ENCODE measurements at places on chromosomes 11 and 22.
A peak's percentile ranks its signal among the peaks of the same experiment; 100 is the strongest.

DNA sequence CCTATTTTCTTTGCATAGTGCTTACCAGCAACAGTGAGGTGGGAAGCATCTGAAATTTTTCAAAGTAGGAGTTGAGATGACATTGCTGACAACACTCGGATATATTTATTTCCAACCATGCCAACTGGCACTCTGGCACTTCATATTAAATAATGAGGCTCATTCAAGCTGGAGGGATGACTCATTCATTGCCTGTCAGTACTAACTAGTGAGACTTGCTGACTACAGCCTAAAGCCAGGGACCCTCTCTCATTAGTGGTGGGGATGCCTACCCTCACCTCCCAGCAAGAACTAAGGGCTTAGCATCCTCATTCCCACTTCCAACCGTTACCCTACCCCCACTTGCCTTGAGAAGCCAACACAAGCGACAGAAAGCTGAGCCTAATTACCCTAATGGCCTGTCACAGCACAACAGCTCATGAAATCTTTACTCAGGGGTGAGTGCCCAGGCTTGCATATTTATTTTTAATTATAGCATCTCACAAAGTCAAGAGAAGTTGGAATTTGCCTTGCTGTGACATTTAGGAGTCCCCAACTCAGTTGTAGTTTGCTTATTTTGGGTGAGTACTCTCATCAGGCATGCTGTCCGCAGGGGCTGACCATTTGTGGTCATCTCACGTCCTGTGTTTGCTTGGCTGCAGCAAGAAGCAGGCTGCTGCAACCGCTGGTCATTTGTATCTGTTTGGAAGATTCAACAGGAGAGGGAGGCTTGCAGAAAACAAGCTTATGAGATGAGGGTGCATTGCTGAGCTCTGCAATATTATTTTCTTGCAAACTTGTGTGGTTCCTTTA lies 181.6 kb upstream of the POU2AF2 start:
- DNase-seq = no peak

DNA sequence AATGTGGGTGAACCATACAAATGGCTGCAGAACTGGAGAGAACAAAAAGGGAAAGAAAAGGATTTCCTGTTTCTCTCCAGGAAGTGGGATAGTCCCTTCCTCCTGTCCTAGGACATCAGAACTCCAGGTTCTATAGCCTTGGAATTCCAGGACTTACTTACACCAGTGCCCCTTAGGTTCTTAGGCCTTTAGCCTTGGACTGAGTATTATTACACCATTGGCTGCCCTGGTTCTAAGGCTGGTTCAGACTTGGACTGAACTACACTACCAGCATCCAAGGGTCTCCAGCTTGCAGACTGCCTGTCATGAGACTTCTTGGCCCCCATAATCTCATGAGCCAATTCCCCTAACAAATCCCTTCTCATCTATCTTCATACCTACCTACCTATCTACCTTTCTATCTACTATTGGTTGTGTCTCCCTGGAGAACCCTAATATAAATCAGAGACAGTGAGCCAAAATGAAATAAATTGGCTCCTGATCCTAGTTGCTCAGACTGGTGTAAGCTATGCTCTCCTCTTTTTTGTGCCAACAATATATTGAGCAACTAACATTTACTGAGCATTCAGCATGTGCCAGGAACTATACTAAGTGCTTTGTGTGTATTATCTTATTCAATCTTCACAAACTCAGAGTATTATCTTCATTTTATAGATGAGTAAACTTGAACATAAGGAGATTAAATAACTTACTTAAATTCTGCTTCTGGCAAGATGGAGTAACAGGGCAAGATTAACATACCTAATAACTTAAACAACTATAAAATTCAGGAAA lies 303.7 kb downstream of the TTC28 start:
- DNase-seq = no peak

GRCh38 chr22:49324527-49325491 lies 502.9 kb downstream of the BRD1 start:
- no peak for DNase-seq

- no peak for DNase-seq
Measured at GRCh38 chr22:23526596-23527316, 53.3 kb downstream of the IGLL1 start.

DNA sequence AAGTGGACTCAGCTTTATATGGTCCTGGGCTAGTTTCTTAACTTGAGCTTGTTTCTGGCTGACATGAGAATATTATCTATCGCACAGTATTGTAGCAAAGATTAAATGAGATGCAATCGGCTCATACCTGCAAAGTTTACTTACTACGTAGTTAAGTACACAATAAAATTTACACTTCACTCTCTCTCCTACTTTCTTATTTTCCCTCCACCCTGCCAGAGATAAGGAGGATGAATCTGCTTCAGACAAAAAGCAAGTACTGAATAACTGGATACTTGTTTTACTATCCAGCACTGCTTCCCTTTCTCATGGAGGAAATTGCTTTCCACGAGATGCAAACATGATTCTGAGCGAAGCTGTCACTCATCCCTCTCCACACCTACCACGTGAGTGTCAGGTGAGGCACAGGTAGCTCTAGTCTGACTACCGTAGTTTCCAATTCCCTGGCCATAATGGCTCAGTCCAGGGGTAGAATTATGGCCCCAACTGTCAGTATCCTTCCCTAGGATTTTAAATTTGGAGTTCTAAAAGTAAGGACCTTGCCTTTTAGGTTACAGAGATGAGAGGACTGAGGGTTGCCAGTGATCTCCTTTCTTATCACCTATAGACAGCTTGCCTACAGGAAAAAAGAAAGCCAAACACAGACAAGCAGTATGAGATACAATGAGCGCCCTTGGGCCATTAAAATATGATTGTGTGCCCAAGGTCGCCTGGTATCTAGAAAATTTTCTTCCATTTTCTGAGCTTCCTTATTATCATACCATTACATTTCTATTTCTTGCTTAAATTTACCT lies 39.8 kb downstream of the GAB2 start:
- DNase-seq = no peak

- no peak for DNase-seq
Measured at GRCh38 chr11:83502041-83502440, 215.9 kb upstream of the CCDC90B start.

DNA sequence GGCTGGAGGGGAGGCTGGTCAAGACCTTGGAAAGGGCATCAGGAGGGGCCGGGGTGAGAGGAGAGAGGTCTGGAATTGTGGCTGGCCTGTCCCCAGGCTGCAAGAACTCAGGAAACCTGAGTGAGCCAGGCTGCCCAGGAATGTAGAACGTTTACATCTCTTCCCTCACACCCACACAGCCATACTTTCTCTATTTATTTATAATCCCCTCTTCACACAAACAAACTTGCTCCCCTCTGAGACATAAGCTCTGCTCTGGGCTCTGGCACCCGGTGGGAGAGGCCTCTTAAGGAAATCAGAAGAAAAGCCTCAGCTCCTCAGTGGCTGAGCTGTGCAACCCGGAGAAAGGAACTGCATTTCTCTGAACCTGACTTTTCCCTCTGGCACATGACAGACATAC lies 5.5 kb downstream of the CHRDL2 start:
- DNase-seq = no peak

GRCh38 chr11:66904561-66904960 lies 47.7 kb downstream of the LRFN4 start:
- no peak for DNase-seq

DNA sequence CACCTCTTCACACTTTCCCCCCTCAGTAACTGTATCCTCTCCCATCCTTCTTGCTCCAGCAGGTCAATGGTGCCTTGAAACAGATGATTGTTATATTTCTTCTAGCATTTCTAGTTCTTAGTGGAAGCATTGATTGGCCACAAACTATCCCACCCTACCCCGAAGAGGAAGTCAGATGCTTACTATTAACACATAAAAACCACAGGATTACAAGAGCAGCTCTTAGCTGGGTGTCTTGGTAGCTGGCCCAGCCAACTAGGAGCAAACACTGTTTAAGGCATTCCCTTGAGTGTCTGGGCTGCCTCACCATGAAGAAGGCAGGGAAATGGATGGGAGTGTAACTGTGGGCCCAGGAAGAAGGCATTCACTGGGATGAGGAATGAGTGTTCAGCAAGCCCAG lies 176.6 kb downstream of the GRIK4 start:
- no peak for DNase-seq

GRCh38 chr22:37187891-37188761 lies at the start of gene C1QTNF6:
Gene C1QTNF6, minus strand, starts transcription at chr22:37188247. Its CDS starts 34 bp downstream, at chr22:37188213.
- DNase-seq = no peak

GRCh38 chr11:77174559-77174958 lies 46.5 kb downstream of the MYO7A start:
- no peak for DNase-seq

- no peak for DNase-seq
Measured at GRCh38 chr11:120058931-120059330, 79.0 kb downstream of the TRIM29 start.

- DNase-seq = no peak
Measured at GRCh38 chr11:2663506-2663905, 36.3 kb downstream of the KCNQ1OT1 start.

DNA sequence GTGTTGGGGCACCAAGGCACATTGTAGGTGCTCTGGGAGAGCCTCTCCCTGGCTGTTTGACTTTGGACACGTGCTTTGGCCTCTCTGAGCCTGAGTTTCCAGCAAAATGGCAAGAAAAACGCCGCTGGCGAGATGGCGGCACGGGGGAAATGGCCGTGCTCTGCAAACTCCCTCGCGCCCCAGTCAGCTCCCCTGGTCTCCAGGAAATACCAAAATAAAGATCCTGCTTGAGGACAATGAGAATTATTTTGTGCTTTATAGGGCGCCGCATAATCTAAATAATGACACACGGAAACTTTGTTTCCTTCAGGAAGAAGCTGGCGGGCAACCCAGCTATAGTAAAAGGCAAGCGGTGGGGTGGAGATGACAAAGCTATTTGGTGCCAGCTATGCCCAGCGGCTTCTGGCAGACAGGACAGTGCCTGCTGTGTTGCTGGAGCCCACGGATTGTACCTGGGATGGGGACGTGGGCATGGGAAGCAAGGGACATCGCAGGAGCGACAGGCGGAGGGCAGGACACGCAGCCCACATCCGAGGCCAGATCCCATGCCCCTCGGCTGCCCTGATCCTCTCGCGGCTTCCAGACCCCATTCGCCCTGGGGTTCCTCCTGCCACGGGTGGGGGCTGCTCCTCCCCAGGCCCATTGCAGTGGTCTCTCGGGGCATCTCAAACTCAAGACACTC lies 26.3 kb upstream of the RFPL3 start:
- no peak for DNase-seq

DNA sequence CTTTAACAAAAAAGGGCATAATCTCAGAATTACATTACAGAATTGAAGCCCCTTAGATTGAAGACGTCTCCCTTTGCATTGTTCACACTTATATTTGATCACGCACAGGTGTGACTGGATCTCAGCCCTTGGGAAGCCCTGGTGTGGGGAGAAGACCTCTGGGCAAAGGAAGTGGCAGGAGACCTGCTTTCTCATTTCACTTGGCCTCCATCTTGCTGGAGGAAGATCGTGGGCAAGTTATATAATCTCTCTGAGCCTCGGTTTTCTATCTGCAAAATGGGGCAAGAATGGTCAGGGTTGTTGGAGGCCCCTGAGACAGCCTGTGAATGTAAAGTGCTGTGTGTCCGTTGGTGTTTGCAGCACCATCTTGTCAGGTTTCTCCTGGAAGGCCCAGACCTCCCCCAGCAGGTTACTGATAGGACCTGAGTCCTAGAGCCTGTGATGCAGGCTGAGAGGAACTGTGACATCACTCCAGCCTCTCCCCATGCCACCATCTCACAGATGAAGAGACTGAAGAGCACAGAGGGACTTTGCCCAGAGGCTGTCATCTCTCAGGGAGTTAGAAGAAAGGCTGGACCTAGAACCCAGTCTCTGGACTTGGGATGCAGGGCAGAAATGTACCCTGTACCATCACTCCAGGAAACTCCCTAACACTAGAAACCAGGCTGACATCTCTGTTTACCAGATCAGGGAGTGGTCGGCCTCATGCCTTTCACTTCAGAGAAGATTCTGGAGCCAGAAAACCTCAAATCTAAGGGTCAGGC lies 1.1 kb upstream of the APOA1 start:
- no peak for DNase-seq

GRCh38 chr11:65043881-65044501 lies 3.0 kb downstream of the SAC3D1 start:
- DNase-seq = no peak

GRCh38 chr11:78189851-78190250 lies 1.1 kb downstream of the USP35 start:
- DNase-seq = no peak

- DNase-seq = no peak
Measured at GRCh38 chr11:114078423-114078822, 18.9 kb downstream of the ZBTB16 start.

- no peak for DNase-seq
Measured at GRCh38 chr11:12085371-12086251, 24.8 kb upstream of the MICAL2 start.

DNA sequence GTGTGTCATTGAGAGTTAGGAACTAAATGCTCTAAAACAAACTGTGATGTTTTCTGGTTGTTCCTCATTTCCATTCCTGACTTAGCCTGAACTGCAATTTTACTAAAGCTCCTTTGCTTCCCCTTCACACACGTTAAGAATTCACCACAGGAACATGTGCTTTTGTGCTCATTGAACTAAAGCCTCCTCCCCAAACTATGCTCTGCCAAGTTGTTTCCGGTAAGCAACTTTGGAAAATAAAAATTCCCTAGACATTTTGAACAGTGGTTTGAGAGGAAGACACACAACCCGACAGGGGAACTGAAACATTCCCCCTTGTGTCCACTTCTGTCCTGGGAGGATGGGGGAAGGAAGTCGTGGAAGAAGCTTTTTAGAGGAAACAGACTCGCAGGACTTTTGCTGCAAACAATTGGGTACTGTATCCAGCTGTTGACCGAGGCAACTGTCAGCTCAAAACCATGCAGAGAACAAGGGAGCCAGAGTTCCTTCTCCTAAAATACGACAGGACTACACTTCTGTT lies 66.9 kb downstream of the GAB2 start:
- no peak for DNase-seq

DNA sequence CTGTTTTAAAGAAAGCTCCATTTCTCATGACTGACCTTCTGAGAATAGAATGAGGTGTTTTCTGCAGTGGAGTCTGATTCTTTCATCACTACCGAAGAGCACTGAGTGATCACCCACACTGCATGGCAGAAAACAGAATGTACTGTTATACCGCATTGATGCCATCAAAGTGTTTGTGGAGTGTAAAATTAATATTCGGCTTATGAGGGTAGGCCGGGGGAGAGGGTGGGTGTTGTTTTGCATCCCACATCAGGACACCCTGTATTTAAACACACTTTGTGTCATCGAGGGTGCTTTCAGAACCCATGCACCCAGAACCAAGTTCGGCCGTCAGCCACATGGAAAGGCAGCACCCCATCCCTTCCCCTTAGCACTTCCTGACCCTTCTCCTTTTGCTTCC lies 41.3 kb upstream of the ETS1 start:
- peak; percentile 42 for DNase-seq

- no peak for DNase-seq
Measured at GRCh38 chr22:39917776-39918495, 17.1 kb downstream of the GRAP2 start.

- no peak for DNase-seq
Measured at GRCh38 chr22:18000441-18001039, 23.8 kb downstream of the MICAL3 start.
